AML-193 (cell line): ENCODE measurements at places on chromosomes 2 and 18.

DNA sequence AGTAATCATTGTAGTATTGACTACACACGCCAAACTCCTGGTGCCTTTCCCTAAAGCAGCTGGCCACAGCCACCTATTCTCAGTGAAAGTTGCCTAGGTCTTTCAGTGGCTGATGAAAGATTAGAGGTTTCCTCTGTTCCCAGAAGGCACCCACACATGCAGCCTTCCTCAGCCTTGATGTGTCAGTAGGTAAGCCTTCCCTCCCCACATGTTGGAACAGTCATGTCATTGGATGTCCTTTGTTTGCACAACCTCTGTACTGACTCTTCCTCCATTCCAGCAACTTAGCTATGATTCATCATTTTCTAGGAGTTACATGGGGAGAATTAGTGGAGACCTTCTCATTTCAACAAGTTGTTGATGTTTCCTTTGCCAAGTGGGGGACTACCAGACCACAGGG is 630.8 kb upstream of the SLC39A10 start:
- no peak for DNase-seq

GRCh38 chr2:154130821-154131220 is 259.1 kb downstream of the GALNT13 start:
- no peak for DNase-seq

GRCh38 chr2:147099845-147100244 is 745.0 kb upstream of the ACVR2A start:
- DNase-seq: no peak

GRCh38 chr18:10010611-10011015 is 96.8 kb downstream of the VAPA start:
- DNase-seq: no peak

- DNase-seq: no peak
These were observed 83.0 kb upstream of the CTDP1 start for GRCh38 chr18:79596446-79597175.

DNA sequence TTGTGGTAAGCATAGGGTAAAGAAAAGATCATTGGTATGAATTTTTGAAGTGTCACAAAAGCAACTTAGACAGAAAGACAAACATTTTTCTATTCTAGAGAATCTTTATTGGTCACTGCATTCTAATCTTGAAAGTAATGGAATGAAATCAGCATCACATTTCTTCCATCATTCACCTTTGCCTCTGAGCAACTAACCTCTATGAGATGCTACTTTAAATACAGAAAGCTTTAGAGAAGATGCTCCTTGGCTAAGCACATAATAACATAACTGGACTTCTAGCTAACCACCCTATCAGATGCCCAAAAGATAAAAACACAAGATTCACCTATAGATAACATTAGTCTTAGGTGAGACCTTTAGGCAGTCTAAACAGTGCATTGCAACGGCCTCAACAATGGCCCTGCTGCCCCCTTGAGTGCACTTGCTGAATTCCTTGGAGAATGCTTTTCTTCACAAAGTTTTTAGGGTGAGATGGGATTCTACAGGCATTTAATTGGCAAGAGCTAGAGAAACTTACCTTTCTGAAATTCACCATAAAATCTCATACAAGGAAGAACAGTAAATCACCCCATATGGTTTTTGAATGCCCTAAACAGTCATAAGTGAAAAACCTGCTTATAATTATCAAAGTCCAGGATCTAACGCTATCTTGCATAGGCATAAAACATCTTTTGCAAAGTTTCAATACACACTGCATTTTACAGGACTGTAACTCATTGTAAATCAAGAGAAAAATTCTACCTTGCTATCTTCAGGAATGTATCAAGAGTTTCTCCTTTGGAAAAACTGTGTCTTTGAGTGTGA is 791.3 kb upstream of the CHAC2 start:
- DNase-seq: no peak

GRCh38 chr2:9135822-9136558 is 70.6 kb upstream of the ASAP2 start:
- no peak for DNase-seq

GRCh38 chr2:99205491-99205890 is 24.5 kb downstream of the MRPL30 start:
- DNase-seq: no peak

DNA sequence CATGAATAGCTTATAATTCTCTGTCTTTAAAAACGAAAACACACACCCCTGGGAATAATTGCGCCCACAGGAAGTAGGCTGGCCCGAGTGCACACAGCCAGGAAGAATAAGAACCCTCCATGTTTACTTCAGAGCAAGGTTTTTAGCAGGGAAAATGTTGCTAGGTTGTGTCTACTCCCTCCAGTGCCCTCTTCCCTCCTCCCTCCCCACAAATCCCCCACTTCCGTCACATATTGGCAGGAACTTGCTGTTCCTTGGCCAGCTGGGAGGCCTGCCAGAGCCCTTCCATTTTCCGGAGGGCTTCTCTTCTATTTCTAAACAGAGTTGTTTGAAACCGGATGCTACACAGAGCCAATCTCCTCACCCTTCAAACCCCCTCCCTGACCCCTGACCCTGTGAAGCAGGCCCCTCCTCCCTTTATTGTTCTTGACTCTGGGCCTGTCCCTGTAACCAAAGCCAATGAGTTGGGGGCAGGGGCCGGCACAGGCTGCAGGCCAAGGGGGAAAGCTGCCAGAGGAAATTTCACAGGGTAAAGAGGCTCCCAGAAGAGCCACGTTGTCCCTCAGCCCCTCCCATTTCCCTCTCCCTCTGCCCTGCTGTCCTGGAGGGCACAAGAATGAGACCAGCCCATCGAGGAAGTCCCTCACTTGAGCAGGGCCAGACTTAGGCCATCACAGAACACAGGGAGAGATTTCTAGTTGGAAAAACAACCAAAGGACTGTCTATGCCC is 49.8 kb upstream of the LGALSL start:
- DNase-seq: no peak

GRCh38 chr18:58314284-58314683 is 270.3 kb downstream of the NEDD4L start:
- DNase-seq: peak; percentile 56

DNA sequence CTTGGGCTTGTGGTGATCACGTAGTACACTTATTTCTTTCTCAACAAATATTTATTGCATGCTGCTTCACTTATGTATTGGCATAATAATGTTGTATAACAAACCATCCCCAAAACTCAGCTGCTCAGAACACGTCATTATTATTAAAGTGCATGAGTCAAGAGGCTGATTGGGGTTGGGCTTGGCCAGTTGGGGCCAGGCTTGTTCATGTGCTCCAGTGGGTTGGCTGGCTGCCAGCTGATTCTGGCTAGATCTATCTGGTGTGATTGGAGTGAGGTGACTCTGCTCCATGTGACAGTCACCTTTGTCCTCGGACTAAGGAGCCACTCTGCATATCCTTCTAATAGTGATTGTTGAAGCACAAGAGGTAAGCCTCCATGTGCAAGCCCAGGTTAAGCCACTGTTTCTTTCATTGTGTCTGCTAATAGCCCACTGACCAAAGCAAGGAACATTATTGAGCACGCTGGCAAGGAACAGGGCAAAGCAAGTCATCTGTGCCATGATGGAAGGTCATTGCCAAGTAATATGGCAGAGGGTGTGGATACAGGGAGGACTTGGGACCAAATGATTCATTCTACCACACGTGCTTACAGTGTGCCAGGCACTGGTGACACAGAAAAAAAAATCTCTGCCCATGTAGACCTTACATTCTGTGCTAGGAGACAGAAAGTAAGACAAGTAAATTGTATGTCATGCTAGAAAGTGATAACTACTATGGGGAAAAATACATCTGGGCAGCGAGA is 63.3 kb upstream of the TMEM182 start:
- no peak for DNase-seq

- DNase-seq: no peak
These were observed 13.3 kb downstream of the SERTAD2 start for GRCh38 chr2:64640153-64641044.

GRCh38 chr2:234494361-234495250 is 2.3 kb downstream of the ARL4C start:
- no peak for DNase-seq

DNA sequence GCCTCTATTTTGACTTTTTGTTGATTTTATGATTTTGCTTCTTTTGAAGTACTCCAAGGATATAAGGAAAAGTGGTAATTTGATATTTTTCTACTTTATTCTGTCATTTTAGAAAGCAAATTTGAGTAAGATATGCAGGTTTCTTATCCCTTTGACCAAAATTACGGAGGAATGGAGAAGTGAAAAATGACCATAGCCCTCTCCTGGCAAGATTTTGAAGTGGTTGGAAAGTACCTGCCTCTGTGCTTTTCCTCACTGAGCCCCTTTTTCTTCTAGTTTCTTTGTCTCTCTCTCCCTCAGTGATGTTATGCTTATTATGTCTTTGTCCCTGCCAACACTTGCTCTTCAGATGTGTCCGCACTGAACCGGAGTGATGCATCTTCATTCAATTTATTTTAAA is 898.1 kb downstream of the EPHA4 start:
- DNase-seq: no peak

DNA sequence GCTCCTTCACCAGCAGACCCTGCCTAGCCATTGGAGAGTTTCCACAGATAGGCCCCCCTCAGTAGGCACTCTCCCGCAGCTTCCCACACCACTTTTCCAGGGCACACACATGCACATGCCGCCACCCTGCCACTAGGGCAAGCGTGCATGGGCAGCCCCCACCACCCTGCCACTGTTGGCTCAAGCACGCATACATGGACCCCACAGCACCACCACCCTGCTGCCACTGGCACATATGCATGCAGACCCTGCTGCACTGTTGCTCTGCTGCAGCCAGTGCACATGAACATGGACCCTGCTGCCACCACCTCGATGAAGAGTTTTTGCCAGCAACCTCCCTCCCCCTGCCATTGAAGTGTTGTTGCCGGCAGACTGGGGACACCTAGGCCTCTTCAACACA is 154.9 kb downstream of the FTCDNL1 start:
- no peak for DNase-seq

GRCh38 chr2:19114126-19114525 is 244.3 kb downstream of the OSR1 start:
- no peak for DNase-seq

DNA sequence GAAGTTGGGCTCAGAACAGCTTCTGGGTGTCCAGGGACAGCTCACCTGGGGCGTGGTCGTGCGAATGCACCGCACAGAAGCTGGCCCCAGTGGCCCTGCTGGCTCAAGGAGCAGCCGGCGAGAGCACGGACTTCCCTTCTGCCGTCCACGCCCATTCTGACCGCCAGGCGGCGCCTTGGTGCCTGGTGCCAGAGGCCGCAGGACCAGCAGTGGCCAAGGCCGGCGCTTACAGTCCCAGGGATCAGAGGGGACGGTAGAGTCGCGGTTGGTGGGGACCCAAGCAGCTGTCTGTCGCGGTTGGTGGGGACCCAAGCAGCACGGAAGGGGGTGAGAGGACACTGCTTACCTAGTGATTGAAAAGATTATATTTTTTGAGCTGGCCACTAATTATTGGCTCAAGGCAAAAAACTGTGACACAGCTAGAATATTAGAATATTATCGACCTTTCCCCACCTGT is 25.7 kb downstream of the NPPC start:
- DNase-seq: no peak

GRCh38 chr2:56380861-56381260 is 197.1 kb downstream of the CCDC85A start:
- no peak for DNase-seq

DNA sequence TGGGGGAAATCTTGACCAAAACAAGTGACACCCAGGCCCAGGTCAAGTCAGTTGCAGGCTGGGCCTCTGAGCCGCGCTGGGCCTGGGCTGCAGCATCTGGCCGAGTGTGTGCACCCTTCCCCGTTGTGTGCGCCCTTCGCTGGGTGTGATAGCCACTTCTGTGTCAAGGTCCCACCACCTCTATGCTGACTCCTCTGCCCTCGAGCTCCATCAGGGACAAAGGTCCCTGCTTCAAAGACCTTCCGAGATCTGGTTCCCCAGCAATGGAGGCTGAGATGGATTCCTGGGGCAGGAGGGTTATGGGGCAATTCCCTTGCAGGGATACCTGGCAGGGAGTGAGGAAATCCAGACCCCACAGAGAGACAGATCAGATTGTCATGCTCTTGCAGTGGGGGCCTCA is 93.6 kb downstream of the PIEZO2 start:
- DNase-seq: no peak

DNA sequence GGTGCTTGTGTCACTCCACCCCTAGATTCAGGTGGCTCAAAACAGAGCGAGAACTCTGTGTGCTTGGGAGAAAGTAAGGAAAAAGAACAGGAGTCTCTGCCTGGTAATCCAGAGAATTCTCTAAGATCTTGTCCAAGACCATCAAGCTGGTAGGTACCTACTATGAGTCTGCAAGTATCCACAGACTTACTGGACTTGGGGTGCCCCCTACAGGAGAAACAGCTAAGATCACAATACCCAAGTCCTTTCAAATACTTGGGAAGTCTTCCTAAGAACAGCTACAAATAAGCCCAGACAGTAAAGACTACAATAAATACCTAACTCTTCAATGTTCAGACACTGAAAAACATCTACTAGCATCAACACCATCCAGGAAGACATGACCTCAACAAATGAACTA is 1143.6 kb upstream of the ACVR2A start:
- DNase-seq: no peak

GRCh38 chr18:24710474-24710873 is 250.0 kb downstream of the HRH4 start:
- DNase-seq: no peak

- no peak for DNase-seq
These were observed 695 bp upstream of the BIRC6 start for GRCh38 chr2:32355976-32356680.

GRCh38 chr2:214169736-214170135 is 241.1 kb upstream of the VWC2L start:
- DNase-seq: no peak

- DNase-seq: no peak
These were observed 1077.1 kb upstream of the ZEB2 start for GRCh38 chr2:145597006-145597405.

DNA sequence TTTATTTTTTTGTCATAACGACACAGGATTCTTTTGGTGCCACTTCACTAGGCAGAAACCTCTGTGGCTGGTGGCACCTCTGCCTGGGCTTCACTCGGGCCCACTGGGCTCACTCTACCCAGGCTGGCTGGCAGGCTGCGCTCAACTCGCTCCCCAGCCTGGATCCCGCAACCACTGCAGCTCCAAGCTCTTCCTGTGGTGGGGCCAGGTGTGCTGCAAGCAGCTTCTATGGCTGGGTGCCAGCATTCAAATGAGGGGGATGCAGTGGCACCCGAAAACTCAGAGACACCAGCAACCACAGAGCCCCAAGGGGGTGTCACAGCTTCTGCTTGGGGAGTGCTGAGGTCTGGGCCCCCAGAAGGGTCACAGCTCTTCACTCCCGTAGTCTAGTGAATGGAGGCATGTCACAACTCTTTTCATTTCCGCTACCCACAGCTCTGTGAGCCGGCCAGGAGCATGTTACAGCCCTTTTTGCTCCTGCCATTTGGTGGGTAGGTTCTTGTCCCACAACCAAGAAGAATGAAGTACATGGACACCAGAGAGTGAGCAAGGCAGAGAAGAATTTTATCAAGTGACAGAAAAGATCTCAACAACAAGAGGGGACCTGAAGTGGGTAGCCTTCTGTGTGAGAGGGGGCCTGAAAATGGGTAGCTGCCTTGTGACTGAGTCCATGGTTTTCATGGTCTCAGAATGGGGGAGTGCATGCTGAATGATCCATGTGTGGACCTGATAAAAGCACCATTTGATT is 170.1 kb downstream of the UBR3 start:
- no peak for DNase-seq

GRCh38 chr18:54183390-54183789 is 41.1 kb downstream of the MBD2 start:
- DNase-seq: no peak

GRCh38 chr2:173966274-173967098 is 1.3 kb upstream of the SP3 start:
- no peak for DNase-seq

- no peak for DNase-seq
These were observed 58.1 kb downstream of the INPP4A start for GRCh38 chr2:98502556-98503335.

GRCh38 chr2:85053802-85054201 is 79.4 kb upstream of the TCF7L1 start:
- DNase-seq: no peak
